ENCODE measurements at places on chromosomes 2 and 18.

DNA sequence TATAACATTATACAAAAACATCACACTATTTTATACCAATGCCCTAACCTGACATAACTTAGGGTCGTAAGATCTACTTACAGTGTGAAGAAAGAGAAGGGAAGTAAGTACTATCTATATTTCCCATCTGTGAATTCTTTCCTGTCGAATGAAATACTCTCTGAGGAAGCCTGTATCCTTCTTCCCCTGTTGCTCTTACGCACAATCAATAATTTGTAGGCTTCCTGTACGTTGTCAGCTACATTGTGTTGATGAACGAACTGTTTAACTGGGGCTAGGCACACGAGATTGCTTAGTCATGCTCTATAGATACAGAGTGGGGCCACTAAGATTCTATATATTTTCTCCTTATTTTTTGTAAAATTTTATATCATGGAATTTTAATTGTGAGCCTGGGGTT, 1125.0 kb upstream of the CELF4 start:
- DNase-seq, result no peak

- DNase-seq, result no peak
Observed at GRCh38 chr2:170827841-170828532, 11.3 kb downstream of the GAD1 start.

DNA sequence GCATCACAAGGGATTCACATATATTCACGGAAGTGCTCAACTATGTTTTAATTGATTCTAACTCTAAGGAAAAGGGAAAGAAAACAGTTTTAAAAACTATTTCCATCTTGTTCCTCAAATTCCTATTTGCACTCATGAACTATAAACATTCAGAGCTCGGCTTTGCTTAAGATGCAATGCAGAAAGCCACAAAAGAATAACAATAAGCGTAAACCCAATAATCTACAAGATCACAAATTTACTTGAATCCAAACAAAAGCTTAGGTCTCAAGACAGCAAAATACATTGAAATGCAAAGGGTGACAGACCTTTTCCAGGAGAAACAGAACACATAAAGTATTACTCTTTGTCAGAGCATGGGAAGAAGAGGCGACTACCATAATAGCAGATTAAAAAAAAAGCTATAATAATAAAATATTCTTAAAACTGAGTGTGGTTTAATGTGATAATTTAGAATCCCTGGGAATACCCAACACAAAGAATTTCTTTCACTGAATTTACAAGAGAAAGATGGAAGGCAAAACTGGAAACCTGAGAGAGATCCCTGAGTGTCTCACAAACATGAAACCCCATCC, 1094.9 kb downstream of the LRP1B start:
- DNase-seq, result no peak

DNA sequence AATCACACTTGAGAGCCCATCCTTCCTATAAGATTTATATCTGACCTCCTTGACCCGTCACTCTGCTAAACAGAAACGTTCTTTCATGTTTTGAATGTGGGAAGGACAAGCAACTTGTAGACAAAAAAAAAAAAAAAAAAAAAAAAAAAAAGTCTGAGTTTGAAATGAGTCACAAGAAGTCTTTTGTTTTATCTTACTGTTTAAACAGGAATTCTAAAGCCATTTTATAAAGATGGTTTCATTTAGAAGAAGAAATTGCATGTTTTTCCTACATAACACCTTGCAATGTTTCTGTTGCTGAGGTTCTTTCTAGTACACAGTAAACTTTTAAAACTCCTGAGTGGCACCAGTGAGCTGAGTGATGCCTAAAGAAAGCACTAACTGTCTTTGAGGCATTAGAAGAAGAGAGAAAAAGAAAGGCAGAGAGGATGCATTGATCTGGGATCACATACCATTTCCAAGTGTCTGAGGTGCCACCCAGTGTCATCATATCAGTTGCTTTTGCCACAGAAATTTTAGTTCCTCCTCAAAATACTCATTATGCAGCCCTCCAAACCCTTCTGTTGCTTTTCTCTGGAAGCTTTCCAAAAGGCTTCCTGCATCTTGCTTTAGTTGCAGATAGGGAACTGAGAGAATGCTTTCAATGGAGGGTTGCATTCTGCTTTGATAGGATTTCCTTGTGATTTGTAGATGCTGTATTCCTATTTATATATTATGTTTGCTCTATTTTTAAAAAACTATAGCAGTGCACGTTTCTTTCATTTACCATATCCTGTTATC, 69.1 kb downstream of the ACVR2A start:
- no peak for DNase-seq

- no peak for DNase-seq
Observed at GRCh38 chr2:31442376-31442775, 27.8 kb upstream of the XDH start.

DNA sequence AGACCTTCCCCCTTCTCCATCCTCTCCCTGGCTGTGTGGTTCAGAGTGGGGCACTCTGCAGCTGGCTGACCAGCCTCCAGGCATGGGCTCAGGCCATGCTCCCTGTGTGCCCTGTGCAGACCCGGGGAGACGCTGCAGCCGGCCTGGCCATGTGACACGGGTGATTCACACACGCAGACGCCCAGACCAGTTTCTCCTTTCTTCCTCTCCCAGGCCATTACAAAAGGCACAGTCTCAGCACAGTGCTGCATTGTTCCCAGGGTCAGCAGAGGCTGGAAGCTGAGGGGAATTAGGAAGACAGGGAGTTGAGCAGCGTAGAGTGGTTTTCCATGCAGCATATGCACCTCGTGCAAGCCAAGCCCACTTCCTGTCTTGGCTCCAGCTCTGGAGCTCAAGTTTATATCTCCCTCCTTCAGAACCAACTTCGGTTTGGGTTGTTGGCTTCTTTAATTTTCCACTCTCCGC, 288.5 kb downstream of the TNS1 start:
- DNase-seq, result no peak

DNA sequence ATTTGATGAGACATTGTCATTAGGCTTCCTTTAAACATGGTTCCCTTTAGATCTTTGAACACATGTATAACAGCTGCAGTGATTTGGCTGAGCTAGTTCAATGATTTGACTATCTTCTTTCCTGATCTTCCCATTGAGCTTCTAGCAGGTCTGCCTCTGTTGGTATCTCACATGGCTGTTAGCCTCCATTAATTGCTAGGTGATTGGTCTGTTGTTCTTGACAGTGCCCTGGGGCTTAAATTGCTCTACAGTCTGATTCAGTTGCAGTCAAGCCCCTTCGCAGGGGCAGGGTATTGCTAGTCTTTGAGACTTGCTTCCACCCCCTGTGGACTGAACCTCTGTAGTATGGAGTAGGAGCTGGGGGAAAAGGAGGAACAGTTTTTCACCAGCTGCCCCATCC, 24.1 kb downstream of the SKA1 start:
- no peak for DNase-seq

- DNase-seq, result no peak
Observed at GRCh38 chr2:200340508-200341224, 34.2 kb downstream of the SPATS2L start.

DNA sequence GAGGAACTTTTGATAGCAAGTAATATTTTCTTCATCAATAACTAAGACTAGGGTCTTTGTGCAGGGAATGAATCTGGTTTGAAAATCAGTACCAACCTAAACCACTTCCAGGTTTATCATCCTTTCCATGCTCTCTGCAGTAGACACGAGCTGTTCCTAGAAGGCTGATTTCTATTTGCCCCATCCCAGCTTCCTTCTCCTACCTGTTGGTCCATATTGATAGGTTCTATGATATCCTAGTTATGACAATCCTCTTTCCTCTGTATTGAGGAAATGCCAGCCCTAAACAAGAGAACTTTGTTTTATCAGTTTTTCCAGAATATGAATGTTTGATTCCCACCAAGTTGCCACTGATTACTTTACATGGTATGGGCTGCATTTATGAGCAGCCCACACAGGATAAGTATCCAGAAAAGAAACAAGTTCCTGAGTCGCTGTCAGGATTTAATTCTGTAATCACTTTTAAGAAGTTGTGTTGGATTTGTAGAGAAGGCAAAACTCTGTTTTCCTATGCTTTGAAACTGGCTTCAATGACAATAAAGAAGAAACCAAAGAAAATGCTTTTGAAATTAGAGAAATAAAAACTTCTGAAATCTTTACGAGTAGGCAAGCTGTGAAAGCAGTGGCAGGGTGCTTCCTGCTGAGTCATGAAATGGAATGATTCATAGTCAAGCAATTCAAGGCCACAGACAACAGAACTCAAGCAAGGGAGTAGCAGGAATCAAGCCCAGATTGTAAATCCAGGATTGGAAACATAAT, 37.3 kb upstream of the TANK start:
- DNase-seq, result peak; percentile 29

DNA sequence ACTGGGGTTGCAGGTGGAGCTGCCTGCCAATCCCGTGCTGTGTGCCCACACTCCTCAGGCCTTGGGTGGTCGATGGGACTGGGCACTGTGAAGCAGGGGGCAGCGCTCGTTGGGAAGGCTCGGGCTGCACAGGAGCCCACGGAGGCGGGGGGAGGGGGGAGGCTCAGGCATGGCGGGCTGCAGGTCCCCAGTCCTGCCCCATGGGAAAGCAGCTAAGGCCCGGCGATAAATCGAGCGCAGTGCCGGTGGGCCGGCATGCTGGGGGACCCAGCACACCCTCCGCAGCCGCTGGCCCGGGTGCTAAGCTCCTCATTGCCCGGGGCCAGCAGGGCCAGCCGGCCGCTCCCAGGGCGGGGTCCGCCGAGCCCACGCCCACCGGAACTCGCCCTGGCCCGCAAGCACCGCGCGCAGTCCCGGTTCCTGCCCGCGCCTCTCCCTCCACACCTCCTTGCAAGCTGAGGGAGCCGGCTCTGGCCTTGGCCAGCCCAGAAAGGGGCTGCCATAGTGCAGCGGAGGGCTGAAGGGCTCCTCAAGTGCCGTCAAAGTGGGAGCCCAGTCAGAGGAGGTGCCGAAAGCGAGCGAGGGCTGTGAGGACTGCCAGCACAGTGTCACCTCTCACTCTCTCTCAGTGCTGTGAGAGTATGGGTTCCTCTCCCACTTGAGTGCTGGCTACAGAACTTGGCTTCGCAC, 1210.6 kb upstream of the NXPH2 start:
- DNase-seq, result no peak

DNA sequence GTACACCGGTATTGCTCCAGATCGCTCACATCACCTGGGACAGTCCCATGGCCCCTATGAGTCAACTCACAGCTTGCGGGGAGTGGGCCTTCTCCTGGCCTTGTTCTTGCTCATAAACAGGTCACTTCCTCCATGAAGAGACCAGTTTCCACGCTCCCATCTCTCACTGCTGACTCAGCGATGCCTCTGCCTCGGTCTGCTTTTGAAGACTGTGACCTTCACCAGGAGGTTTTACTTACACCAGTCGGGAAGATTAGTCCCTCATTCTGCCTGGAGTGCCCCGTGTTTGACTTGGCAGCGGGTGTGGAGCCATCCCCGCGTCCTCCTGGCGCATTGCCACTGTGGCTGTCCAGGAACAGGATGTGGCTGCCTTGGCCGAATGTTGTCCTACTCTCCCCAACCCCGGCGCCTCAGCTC, 159.8 kb downstream of the RHBDD1 start:
- DNase-seq, result no peak

DNA sequence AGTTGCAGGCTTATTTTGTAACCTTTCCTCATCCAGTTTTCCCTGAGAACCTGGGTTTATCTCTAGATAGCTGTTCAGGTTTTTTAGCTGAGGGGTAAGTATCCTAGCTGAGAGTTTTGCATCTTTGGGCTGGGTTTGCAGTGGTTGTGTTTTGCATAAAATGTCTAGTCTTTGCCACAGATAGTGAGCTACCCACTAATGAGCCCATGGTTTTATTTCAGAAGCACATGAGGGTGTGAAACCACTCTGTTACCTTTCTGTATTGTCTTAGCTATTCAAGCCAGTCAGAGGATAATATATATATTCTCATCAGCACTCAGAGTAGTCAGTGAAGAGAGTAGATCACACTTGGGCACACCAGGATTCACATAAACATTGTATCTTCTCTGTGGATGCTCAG, 24.6 kb upstream of the TXNDC2 start:
- DNase-seq, result no peak

- DNase-seq, result no peak
Observed at GRCh38 chr18:34650121-34650545, 60.0 kb upstream of the DTNA start.

GRCh38 chr2:29952973-29953372, 31.6 kb upstream of the ALK start:
- DNase-seq, result no peak

GRCh38 chr18:78814766-78815165, 164.9 kb upstream of the SALL3 start:
- DNase-seq, result no peak

DNA sequence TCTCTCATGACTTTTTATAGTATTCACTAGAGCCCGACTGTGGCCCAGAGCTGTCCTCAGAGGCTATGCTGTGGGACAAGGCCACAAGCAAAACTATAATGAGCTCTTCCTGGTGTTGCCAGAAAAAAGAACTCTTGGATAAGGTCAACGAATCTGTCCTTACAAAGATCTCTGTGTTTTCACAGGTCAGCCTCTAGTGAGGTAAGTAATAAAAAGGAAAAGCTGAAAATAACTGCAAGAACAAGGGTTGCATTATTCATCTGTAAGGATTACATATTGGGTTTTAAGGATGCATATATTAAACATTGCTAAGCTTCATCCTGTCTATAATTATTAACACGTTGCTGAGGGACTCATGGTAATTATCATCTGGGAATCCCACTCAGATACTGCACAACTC, 62.8 kb upstream of the ATL2 start:
- DNase-seq, result no peak

Data from activated naive CD4-positive, alpha-beta T cell treated with anti-CD3 and anti-CD28 coated beads, Interleukin-2, amount 50 U/mL, for 16 hours (primary cell).